Bronchial smooth muscle cell (primary cell): ENCODE measurements at places on chromosomes 12 and 14. TPM values are rescaled to one million over a fixed set of nuclear protein-coding genes. Genes with fewer than 3 reads are reported as not detected.

DEGS2 gene
- total RNA-seq: 0.16 and 0.26 TPM in 2 replicates

CARMIL3 gene
- under 0.01 and 0.17 TPM in 2 replicates for total RNA-seq

SLC7A8 gene
- total RNA-seq: 15.8 and 25.9 TPM in 2 replicates

RNFT2 gene
- total RNA-seq: 0.52 and 0.63 TPM in 2 replicates

TEP1 gene
- total RNA-seq: 12.0 and 12.5 TPM in 2 replicates

NUAK1 gene
- total RNA-seq: 1.9 and 2.2 TPM in 2 replicates

MYH6 gene
- total RNA-seq: not detected in 2 replicates

KRT80 gene
- total RNA-seq: under 0.01 TPM in 2 replicates

CLEC6A gene
- total RNA-seq: not detected in 2 replicates

MIP gene
- not detected in 2 replicates for total RNA-seq

KRT72 gene
- total RNA-seq: not detected in 2 replicates

REP15 gene
- total RNA-seq: 0.32 and 0.60 TPM in 2 replicates

CGRRF1 gene
- total RNA-seq: 10.9 and 13.3 TPM in 2 replicates

SMIM41 gene
- total RNA-seq: 2.0 and 7.5 TPM in 2 replicates

AJUBA gene
- total RNA-seq: 18.0 and 18.1 TPM in 2 replicates

ANO4 gene
- 0.32 and 0.94 TPM in 2 replicates for total RNA-seq

FGD4 gene
- 5.2 and 13.7 TPM in 2 replicates for total RNA-seq

TPPP2 gene
- total RNA-seq: not detected in 2 replicates

REM2 gene
- 0.09 and 0.16 TPM in 2 replicates for total RNA-seq

SSTR1 gene
- 0.16 and 0.26 TPM in 2 replicates for total RNA-seq

TMEM121 gene
- 6.6 and 10.1 TPM in 2 replicates for total RNA-seq

GPRC5A gene
- total RNA-seq: 7.6 and 7.9 TPM in 2 replicates

MGST1 gene
- 37.1 and 38.0 TPM in 2 replicates for total RNA-seq

PRPH gene
- 0.95 and 1.4 TPM in 2 replicates for total RNA-seq

ATL1 gene
- 7.3 and 8.3 TPM in 2 replicates for total RNA-seq

PGF gene
- 4.9 and 8.7 TPM in 2 replicates for total RNA-seq

OR6C4 gene
- total RNA-seq: not detected in 2 replicates

PRKCH gene
- 3.2 and 4.1 TPM in 2 replicates for total RNA-seq

LRRC9 gene
- total RNA-seq: not detected in 2 replicates

FZD10 gene
- not detected in 2 replicates for total RNA-seq

ZDHHC22 gene
- total RNA-seq: not detected in 2 replicates

SALL2 gene
- 2.9 and 3.6 TPM in 2 replicates for total RNA-seq

NCOR2 gene
- 24.4 and 27.1 TPM in 2 replicates for total RNA-seq

KRT73 gene
- total RNA-seq: not detected in 2 replicates

FOS gene
- 2.5 and 30.0 TPM in 2 replicates for total RNA-seq

AP4S1 gene
- 2.6 and 4.6 TPM in 2 replicates for total RNA-seq

MAP3K9 gene
- total RNA-seq: under 0.01 and 0.09 TPM in 2 replicates

PTGER2 gene
- 29.2 and 35.9 TPM in 2 replicates for total RNA-seq

ZNF891 gene
- 0.79 and 0.94 TPM in 2 replicates for total RNA-seq

MANSC4 gene
- total RNA-seq: 0.09 TPM in 1 of 2 replicates, not detected in the other

FAM186B gene
- total RNA-seq: 0.43 and 0.63 TPM in 2 replicates
